ENCODE measurements at places on chromosomes 2 and 18. TPM values are rescaled to one million over a fixed set of nuclear protein-coding genes. Genes with fewer than 3 reads are reported as not detected.
A peak's percentile ranks its signal among the peaks of the same experiment; 100 is the strongest.

Gene SH2D6
- total RNA-seq, result 0.64 TPM

Gene RNF138
- total RNA-seq, result 16.3 TPM

Gene WNT10A
- total RNA-seq, result 2.5 TPM

Gene AQP12B
- not detected for total RNA-seq

Gene SAG
- not detected for total RNA-seq

Gene SERPINB7
- 18.0 TPM for total RNA-seq

DNA sequence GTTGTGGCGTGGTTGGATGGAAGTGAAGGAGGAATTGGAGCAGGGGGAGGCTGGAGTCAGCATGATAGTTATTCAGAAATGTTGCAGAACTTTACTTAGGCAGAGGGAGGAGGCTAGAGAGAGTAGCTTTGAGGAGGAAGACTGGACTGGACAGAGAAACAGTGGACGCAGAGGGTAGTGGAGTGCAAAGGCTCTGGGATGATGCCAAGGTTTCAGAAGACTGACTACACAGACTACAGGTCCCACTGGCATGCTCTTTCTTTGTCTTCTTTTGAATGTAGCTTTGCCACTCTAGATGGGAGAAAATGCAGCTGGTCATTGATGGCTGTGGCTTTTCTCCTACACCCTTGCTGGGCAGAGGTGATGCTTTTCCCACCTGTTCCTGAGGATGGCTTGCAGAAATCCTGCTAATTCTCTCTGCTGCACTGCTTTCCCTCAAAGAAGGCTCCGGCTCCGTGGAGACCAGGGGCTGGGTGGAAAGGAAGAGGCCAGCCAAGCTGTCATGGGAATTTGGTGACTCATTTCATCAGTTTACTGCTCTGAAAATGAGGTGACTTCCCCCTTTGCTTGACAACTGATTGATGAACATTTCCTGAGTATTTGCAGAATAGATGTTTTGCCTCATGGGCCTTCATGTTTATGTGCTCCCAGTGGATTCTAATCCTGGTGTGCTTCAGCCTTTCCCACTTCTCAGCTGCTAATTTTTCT, 42.4 kb downstream of the MEIS1 start:
- no peak for DNase-seq

- DNase-seq, result peak; percentile 15
Measured at GRCh38 chr18:32469190-32469651, 1.5 kb downstream of the GAREM1 start.

DNA sequence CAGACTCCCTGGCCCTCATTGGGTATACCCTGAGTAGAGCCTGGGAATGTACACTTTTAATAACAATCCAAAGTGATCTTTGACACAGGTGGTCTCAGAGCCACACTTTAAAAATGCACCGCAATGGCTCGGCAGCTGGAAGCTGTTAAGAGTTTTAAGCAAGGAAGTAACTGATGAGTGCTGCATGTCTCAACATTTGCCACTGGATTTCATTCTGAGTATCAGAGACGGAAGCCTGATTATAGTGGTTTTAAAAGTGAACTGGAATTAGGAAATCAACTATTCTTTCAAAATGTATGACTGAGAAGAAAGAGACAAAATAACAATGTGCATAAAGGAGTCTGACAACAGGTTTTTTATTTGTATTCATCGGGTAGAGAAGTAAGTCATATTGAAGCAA, 7.5 kb downstream of the MBOAT2 start:
- no peak for DNase-seq

GRCh38 chr2:73036766-73037165, 34.7 kb downstream of the SFXN5 start:
- no peak for DNase-seq

GRCh38 chr2:159045545-159046454, 77.4 kb downstream of the TANC1 start:
- DNase-seq, result peak; percentile 91

DNA sequence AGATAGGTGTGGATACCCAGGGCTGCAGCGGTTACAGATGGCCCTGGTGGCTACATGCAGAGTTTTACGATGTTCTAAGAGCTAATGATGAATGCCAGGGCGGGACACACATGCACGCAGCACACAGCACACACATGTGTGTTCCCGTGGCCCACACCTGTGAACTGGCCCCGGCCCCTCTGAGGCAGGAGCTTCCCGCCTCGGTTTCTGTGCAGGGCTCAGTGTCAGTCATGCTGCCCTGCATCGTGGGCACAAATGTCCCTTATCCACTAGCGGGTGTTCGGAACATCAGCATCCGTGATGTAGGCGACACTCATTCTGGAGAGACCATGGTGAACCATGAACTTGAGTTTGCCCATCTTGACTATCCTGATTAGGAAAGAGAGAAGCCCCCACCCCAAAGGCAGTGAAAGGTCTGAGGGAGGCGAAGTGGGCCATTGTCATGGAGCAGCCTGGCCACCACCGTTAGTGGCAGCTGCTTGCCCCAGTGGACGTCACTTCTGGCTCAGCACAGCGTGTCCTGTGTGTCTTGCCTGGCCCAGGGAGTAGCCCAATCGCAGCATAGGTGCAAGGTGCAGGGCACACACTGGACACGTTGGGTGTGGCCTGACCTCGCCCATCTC, 43.8 kb downstream of the DCDC2C start:
- DNase-seq, result no peak

- no peak for DNase-seq
Measured at GRCh38 chr2:219087848-219088247, 27.1 kb upstream of the IHH start.

DNA sequence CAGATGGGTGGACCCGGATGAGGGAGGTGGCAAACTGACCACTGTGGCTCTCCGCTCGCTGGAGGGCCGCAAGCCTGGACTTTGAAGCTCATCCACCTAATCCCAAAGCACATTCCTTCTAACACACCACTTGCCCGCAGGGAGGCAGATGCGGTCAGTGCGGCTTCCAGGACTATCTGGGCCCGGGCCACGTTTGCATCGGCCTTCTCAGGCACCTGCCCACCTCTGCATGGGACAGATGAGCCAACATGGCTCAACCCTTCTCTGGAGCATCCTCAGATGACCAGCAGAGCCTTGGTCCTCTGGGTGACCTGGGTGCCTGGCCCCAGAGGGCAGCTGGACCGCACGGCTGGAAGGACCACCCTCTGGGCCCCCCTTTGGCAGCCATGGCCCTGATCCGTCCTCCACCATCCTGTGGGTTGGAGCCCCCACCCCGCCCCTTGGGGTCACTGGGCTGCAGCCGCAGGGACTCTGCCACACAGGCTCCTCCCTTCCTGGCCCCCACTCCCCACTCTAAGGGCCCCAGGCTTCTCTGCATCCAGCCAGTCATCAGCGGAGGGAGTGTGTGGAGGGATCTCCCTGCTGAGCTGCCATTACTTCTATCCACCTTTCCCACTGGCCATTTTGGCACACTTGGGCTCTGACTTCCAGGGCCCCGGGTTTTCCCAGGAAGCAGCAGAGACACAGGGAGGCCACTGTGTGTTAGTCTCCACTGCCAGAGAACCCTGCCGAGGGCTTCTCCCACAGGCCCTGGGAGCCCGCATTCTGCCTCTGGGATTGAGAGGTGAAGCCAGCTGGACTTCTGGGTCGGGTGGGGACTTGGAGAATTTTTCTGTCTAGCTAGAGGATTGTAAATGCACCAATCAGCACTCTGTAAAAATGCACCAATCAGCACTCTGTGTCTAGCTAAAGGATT, 12.3 kb downstream of the HDAC4 start:
- no peak for DNase-seq

- peak; percentile 3 for DNase-seq
Measured at GRCh38 chr18:27136208-27136535, 48.9 kb downstream of the CHST9 start.

DNA sequence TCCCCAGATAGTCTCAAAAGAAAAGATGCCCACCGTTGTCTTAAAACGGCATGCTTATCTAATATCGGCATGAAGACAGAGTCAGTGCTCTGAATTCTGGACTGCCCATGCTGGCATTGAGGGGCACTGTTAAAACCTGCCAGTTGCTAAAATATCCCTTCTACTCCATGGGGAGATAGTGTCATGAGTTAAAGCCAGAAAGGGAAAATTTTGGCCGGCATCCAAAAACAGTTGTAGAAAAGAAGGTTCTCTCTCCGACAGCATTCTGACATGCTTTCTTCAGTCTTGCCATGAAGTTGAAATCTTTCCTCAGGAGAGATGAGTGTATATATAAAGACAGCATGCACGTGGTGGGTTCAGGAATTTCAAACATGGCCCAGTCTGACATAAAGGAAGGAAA, 401.3 kb upstream of the PIK3C3 start:
- no peak for DNase-seq

- peak; percentile 29 for DNase-seq
Measured at GRCh38 chr18:39057423-39058064, 1491.9 kb upstream of the CELF4 start.

All from astrocyte (in vitro differentiated cells and primary cell).